Psoas muscle (tissue), 8 donors: ENCODE measurements at places on chromosomes 3 and 15. TPM values are rescaled to one million over a fixed set of nuclear protein-coding genes. Genes with fewer than 3 reads are reported as not detected.

TMEM44 gene
- polyA plus RNA-seq, result 4.1 TPM

- no peak for DNase-seq
Observed at GRCh38 chr3:183161552-183162336, 790 bp downstream of the LAMP3 start.

GRCh38 chr3:134625885-134626741, 24.7 kb downstream of the KY start:
- no peak for DNase-seq

DNA sequence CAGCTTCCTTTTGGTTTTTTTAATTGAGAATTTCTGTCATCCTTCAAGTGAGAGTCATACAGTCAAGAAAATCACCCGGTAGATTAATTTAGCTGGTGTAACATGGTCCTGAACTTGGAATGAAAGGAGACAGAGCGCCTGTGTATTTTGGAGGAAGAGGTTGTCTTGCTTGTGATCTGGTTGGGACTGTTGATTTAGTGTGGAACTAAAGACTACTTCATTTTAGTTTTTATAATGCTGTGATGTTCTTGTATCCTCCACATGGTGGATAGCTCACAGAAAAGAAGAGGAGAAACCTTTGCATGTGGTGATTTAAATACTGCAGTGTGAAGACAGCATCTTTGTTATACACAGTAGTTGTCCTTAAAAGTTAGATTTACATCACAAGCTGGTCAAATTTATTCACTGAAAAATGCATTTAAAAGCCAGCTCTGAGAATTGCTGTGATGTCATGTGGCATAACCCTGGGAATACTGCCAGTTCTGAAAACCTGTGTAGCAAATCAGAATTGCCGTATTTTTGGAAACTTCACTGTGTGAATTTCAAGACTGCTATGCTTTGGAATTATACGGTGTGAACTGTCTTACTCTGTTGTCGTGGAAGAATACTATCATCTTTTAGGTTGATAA, 268.5 kb downstream of the PTPRG start:
- DNase-seq, result no peak

DNA sequence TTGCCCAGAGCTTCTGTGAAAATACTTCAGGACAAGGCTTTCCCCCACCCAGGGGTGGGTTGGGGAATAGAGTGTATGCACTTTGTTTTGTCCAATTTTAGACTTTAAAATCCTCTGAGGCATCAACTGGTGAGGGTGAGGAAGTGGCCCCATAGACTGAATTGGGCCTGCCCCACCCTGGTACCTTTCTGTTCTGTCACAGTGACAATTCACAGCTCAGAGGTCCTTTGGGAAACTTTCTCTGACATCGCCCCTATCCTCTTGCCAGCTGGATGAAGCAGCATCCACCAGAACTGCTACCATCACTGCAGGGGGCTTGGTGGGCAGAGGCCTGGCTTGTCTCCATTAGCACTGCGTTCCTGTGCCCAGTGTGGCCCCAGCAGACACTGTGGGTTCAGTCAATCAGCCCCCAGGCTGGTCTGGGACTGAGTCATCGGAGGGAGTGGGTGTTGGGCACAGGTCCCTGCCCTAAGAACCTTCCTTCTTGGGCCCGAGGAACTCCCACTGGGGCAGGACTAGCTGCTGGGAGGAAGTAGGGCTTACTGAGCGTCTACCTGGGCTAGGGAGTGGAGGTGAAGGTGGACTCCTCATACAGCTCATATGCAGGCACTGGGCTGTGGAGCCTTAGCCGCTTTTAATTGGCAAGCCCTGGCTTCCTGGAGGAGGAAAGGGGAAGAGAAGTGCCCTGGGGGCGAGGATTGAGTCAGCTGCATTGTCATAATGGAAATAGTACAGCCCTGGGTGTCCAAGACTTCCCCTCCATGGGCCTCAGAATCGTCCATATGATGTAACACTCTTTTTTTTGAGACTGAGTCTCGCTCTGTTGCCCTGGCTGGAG, 1.5 kb upstream of the PPM1M start:
- peak; percentile 30 for DNase-seq

GRCh38 chr3:177194299-177194698, 3.0 kb downstream of the TBL1XR1 start:
- no peak for DNase-seq

SLC28A2 gene
- not detected for polyA plus RNA-seq

DNA sequence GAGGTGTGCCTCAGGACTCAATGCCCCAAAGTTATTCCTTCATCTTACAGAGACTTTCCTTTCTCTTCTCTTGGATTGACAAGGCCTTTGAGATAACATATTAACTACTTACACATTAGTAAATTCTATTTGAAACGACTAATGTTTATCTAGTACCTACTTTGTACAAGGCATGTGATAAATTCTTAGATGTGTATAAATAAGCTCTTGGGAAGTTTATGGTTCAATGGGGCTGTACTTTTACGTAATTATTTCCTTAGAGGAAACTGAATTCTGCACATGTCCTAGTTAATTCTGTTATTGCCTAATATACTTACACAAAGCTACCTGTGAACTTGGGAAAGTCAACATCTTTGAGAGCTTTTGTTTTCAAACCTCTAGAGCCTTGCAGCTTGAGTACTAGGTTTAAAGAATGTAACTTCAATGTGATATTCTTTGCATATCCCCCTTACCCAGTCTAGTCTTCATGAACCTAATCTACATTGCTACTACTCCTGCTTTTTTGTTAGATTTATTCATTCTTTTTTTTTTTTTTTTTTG, 58.5 kb upstream of the RAP2B start:
- DNase-seq, result no peak

LRRIQ4 gene
- 0.01 TPM for polyA plus RNA-seq

- DNase-seq, result no peak
Observed at GRCh38 chr3:52844290-52844975, 9.6 kb upstream of the MUSTN1 start.

SH2D7 gene
- not detected for polyA plus RNA-seq

DNA sequence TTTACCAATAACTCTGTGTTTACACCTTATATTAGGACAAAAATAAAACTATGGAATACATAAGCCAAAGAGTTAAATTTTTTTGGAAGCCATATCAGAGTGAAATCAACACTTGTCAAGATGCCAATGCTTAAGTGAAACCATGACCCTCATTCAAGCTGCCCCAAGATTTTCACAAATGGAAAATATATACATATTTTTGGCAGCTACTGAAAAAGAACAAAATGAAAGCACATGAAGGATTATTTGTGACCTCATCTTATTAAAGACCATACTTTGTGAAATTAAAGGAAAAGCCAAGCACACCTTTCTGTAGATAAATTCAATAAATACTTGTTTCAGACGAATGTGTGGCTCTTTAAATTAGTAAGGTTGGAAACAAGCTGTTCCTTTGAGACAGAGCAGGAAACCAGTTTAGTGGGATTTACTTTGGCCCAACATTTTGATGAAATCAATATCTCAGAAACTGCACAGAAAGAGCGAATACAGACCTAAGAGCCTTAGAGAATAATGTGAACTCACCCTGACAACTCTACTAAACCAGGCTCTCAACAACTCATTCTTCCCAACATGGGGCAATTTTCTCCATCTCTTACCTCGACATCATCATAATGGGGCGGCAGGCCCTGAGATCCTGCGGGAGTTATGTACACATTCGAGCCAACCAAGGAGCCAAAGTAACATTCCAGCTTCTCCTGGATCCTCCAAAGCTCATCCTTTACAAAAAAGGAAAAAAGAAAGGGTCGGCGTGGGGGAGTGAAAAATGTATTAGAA, 11.1 kb downstream of the RIOX2 start:
- DNase-seq, result no peak

DNA sequence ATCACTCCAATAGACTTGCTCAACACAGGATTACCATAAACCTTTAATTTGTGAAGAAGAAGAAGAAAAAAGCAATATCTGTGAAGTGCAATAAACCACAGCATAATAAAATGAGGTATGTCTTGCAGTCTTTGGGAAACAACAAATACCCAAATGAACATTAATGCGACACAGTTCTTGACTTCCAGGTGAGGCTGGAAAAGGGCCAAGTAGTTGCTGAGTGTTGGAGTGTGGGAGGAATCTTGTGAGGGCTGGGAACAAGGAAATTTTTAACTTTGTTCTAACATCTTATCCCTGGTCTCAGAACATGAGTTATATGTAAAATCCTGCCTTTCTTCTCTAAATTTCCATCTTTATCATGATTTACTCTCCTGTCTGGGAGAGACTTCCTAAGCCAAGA, 206.5 kb downstream of the DTWD1 start:
- DNase-seq, result no peak

GRCh38 chr3:25508901-25509300, 80.8 kb downstream of the RARB start:
- DNase-seq, result no peak

DNA sequence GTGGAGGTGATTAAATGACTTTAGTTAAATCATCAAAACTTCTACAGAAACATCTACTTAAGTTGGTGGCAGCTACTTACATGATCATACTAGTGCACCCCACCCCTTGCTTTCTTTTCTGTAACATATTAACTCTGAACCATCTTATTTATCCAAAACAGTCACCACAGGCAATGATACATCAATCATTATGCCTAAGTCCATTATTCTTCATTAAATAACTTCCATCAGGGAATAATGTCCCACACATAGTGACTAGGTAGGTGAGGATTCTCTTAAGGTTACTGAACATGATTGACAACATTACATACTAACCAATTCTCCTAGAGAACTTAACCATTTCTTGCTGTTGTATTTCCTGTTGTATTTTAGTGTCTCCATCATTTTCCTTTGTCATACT, 210.2 kb downstream of the NR1D2 start:
- DNase-seq, result no peak

GRCh38 chr3:43624619-43625305, 3.0 kb upstream of the ANO10 start:
- no peak for DNase-seq

DNA sequence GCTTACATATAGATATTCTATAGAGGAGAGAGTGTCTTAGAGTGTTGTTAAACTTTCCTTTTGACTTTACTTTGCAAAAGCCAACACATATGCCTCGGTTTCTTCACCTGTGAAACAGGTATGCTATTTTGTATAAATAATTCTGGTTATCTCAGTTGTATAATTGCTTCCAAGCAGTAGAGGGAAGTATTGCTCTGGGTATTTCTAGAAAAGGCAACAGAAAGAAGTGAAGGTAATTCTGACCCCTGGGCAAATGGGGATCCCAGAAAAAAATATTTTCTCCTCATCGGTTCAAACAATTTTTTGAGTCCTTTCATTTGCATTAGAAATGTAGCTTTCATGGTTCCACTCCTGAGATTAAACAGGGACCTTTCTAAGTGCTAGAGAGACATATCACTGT, 216.5 kb upstream of the SEMA6D start:
- DNase-seq, result no peak

DNA sequence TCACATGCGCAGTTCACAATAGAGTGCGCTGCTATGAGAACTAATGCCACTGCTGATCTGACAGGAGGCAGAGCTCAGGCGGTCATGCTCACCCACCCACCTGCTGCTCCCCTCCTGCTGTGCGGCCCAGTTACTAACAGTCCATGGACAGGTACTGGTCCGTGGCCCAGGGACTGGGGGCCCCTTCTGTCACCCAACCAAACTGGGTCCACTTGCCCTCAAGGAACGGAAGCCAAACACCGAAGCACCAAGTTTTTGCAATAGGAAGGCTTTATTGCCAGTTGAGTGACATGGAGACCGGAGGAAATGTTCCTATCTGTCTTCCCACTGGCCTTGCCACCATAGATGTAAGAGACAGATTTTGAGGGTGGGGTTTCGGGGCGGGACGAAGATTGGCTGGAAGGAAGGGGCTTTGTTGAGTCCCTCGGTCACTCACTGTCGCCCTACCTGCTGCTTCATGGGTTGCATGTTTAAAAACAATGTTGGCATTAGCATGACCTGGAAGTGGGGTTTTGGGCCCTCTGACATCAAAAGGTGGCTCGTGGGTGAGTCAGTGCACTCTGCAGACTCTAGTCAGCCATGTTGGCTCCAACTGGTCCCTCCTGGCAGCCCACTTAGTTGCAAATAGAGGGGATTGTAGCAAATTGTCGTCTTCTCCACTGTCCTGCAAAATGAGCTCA, 141.0 kb downstream of the TJP1 start:
- DNase-seq, result no peak

TRH gene
- not detected for polyA plus RNA-seq
